RWPE2 (cell line): ENCODE measurements at places on chromosomes 11 and 22.

DNA sequence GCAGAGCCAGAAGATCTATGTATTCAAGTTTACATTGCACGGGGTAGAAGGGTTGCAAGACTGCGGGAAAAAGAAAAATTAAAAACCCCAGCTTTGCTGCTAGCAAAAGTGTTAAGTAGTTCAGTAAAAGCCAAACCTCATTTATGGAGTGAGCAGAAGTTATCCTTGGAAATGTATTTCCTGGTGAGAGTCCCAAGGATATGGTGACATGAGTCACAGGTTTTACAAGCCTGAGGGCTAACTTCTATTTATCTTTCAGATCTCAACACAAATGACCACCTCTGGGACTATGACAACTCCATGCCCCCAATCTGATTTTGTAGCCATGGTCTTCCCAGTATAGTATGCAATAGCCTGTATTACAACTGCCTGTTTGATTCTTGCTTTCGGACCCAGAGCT is 26.1 kb downstream of the ABTB2 start:
- H3K27me3 ChIP-seq = no peaks in the 10 kb centered on the region
- no peaks in the 10 kb centered on the region for H3K36me3 ChIP-seq
- no peak for DNase-seq
- no peak overlapping the region for H3K4me3 ChIP-seq

DNA sequence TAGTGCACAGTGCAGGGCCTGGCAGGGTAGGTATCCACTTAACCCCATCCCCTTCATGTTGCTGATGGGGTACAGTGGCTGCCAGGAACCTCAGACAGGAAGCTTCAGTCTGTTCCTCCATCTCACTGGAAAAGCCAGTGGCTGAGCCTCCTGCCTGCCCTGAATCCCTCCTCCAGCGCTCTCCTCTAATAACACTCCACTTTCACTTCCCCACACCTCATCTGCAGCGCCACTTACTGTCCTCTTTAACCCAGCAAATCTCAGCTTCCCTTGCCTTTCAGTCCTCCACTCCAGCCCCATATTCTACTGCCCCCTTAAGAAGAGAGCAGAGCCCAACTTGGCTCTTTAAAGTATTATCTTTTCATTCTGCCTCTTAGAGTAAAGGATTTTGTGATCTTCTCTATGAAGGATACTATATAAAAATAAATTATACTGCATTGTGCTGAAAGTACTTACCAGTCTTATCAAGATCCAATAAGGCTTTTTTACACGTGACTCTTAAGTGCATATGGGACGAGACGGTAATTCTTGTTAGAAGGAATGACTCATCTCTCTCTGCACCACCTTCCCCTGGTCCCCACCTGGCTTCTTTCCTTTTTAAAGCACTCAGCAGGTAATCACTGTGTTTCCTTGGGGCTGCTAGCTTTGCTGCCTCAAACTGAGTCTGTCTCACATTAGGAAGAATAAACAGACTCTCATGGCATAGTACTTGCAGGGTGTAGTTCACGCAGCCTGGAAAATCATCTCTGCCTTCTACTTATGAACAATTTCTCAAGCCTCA is 238.0 kb upstream of the NARS2 start:
- H3K4me1 ChIP-seq = no peaks in the 10 kb centered on the region
- no peak overlapping the region for H3K4me3 ChIP-seq
- H3K27ac ChIP-seq = no peak overlapping the region
- no peaks in the 10 kb centered on the region for H3K27me3 ChIP-seq

GRCh38 chr11:132910011-132910760 is 622.1 kb downstream of the OPCML start:
- H3K4me3 ChIP-seq = no peak overlapping the region
- H3K36me3 ChIP-seq = no peaks in the 10 kb centered on the region
- no peak overlapping the region for H3K27ac ChIP-seq
- no peaks in the 10 kb centered on the region for H3K27me3 ChIP-seq
- H3K4me1 ChIP-seq = no peaks in the 10 kb centered on the region
- no peak for DNase-seq

DNA sequence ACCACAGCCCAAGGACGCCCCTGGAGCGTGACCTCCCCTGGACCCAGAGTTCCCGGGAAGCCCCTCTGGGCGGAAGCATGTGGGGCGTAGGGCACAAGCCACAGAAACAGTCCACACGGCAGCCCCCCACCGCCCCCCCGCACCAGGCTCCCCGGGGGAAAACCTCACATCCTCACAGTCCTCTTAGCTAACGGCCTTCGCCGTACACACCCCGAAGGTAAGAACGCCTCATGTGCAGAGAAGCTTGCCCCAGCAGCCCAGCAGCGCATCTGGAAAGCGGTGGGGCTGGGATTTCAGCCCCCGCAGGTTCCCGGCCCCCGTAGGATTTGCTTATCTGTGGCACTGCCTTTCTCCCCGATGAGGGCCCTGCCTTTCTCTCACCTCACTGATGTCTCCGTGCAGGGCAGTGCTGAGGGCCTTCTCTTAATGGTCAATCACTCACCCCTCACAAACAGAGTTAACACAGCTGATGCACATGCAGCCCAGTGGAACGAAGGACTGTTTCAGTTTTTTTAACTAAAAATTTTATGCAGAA is 309.2 kb downstream of the BRD1 start:
- H3K27me3 ChIP-seq = peaks cover 5% of the 10 kb centered on the region
- H3K36me3 ChIP-seq = no peaks in the 10 kb centered on the region
- no peak overlapping the region for H3K4me3 ChIP-seq
- H3K4me1 ChIP-seq = no peaks in the 10 kb centered on the region
- no peak overlapping the region for H3K27ac ChIP-seq

DNA sequence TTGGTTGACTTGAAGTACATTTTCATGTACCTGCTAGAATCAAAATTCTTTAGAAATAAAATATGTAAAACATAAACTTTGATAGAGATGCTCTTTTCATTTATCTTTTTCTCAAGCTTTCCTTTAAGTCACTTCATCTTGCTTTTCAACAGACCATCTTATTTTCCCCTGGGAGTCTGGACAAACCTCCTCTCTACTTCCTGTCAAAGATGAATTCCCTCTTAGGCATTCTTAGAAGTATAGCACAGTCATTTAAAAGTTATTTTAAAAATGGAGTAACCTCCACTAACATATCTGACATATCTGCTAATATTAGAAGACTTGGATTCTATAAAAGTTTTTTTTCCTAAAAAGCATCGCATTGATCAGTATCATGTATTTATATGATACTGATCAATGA is 84.8 kb upstream of the PAX6 start:
- H3K27ac ChIP-seq = no peak overlapping the region
- peaks cover 6% of the 10 kb centered on the region for H3K27me3 ChIP-seq
- no peaks in the 10 kb centered on the region for H3K4me1 ChIP-seq
- DNase-seq = no peak
- no peak overlapping the region for H3K4me3 ChIP-seq

GRCh38 chr22:32764330-32765131 is 37.0 kb upstream of the TIMP3 start:
- no peaks in the 10 kb centered on the region for H3K4me1 ChIP-seq
- H3K27me3 ChIP-seq = no peaks in the 10 kb centered on the region
- H3K27ac ChIP-seq = no peak overlapping the region
- H3K4me3 ChIP-seq = no peak overlapping the region

DNA sequence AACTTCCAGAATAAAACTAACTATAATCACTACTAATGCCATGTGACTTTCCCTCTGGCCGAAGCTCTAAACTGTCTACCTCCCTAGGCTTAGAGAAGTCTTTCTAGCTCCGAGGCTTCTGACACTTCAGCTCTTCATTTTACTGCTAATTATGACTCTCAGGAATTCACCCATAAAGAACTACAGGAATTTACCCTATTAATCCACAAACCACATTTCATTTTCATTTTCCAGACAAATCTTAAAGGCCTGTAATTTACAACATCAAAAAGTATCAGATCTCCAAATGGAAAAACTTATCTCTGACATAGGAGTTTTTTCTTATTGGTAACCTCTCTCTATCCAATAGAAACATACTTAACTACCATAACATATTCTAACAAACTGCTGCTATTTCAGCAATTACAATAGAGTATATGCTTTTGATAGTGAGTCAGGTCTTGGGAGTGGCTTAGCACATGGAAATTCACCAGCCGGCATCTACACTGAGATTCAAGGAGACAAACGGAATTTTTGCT is 33.4 kb downstream of the MRTFA start:
- no peak for DNase-seq
- H3K36me3 ChIP-seq = no peaks in the 10 kb centered on the region
- no peaks in the 10 kb centered on the region for H3K27me3 ChIP-seq
- H3K27ac ChIP-seq = peak overlapping the region; percentile 78
- H3K4me1 ChIP-seq = peaks cover 54% of the 10 kb centered on the region
- H3K4me3 ChIP-seq = no peak overlapping the region

GRCh38 chr11:62266558-62266957 is 3.4 kb upstream of the SCGB2A2 start:
- no peak overlapping the region for H3K27ac ChIP-seq
- no peak overlapping the region for H3K4me3 ChIP-seq
- H3K4me1 ChIP-seq = no peaks in the 10 kb centered on the region
- DNase-seq = no peak
- no peaks in the 10 kb centered on the region for H3K27me3 ChIP-seq
- no peaks in the 10 kb centered on the region for H3K36me3 ChIP-seq

GRCh38 chr22:36743011-36743410 is 32.9 kb downstream of the IFT27 start:
- peak; percentile 15 for DNase-seq
- H3K27me3 ChIP-seq = no peaks in the 10 kb centered on the region

GRCh38 chr22:36745301-36745995 is 30.5 kb downstream of the IFT27 start:
- no peaks in the 10 kb centered on the region for H3K36me3 ChIP-seq
- peak; percentile 34 for DNase-seq
- H3K4me1 ChIP-seq = no peaks in the 10 kb centered on the region
- no peak overlapping the region for H3K27ac ChIP-seq

DNA sequence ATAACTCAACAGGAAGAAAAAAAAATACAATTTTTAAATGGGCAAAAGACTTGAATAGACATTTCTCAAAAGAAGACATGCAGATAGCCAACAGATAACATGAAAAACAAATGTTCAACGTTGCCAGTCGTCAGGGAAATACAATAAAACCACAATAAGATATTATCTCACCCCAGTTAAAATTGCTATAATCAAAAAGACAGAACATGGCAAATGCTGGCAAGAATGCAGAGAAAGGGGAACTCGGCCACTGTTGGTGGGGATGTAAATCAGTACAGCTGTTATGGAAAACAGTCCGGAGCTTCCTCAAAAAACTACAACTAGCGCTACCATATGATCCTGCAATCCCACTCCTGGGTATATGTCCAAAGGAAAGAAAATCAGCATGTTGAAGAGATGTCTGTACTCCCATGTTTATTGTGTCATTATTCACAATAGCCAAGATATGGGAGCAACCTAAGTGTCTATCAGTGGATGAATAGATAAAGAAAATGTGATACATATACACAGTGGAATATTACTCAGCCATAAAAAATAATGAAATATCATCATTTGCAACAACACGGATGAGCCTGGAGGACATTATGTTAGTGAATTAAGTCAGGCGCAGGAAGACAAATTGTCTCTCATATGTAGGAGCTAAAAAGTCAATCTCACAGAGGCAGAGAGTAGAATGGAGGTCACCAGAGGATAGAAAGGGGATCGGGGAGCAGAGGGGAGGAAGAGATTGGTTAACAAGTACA is 12.2 kb upstream of the CYTH4 start:
- no peak for DNase-seq
- no peaks in the 10 kb centered on the region for H3K36me3 ChIP-seq
- H3K27me3 ChIP-seq = no peaks in the 10 kb centered on the region
- H3K27ac ChIP-seq = no peak overlapping the region

- no peaks in the 10 kb centered on the region for H3K27me3 ChIP-seq
- no peak overlapping the region for H3K4me3 ChIP-seq
- no peaks in the 10 kb centered on the region for H3K36me3 ChIP-seq
Measured at GRCh38 chr22:49151256-49152126, 676.2 kb downstream of the BRD1 start.

DNA sequence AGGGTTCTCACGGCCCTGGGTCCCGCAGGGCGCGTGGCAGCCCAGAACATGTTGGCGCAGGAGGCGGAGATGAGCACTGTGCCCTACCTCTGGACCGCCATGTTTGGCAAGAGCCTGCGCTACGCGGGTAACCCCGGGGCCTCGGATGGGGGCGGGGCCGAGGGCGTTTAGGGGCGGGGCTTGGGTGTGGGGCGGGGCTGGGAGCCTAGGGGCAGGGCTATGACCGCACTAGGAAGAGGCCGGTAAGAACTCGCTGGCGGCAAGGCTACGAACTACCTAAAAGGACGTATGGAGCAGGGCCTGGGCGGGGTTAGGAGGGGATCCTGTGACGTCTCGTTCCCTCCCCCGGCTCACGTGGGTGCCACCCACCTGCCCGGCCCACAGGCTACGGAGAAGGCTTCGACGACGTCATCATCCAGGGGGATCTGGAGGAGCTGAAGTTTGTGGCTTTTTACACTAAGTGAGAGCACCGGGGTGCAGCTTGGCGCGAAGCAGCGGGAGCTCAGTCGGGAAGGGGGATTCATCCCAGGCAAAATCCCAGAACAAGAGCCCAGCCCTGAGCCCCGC is 2.8 kb upstream of the LZTR1 start:
- no peak overlapping the region for H3K4me3 ChIP-seq
- no peaks in the 10 kb centered on the region for H3K4me1 ChIP-seq
- H3K36me3 ChIP-seq = peaks cover 9% of the 10 kb centered on the region
- DNase-seq = no peak
- H3K27ac ChIP-seq = no peak overlapping the region

- DNase-seq = no peak
- no peaks in the 10 kb centered on the region for H3K27me3 ChIP-seq
- H3K4me1 ChIP-seq = peaks cover 16% of the 10 kb centered on the region
Measured at GRCh38 chr11:2198621-2199365, 27.2 kb upstream of the TH start.

DNA sequence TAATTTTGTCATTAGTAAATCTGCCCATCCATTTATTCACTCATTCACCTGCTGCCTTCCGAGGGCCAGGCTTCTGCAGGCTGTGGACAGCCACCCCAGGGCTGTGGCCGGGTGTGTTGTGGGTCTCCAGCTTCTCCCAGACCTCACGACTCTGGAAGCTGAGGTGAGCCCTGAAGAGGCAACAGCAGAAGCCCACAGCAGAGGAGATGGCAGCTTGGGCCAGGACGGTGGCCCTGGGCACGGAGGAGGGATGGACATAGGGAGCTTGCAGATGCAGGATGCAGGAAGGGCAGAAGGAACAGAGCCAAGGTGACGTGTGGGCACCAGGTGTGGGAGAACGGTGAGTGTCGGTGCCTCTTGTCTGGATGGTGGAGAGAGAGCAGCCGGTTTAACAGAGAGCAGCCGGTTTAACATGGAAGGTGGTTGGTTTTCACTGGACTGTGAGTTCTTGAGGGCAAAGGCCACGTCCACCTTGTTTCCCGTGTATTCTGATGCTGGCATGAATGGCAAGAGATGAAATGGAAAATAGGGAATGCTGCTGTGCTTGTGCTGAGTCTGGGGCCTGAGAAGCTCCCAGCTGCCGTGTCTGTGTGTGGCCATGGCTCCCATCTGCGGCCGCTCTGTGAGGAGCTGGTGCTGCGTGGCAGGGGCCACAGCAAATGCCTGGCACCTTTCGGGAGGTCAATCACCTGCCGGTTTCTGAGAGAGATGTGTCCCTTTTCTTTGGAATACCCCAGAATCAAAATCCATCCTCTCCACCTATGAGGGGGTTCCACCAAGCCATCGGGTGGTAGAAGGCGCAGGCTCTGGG is 669.9 kb downstream of the BRD1 start:
- no peak overlapping the region for H3K27ac ChIP-seq
- H3K36me3 ChIP-seq = no peaks in the 10 kb centered on the region
- no peaks in the 10 kb centered on the region for H3K27me3 ChIP-seq
- DNase-seq = peak; percentile 30
- no peaks in the 10 kb centered on the region for H3K4me1 ChIP-seq
